Pons (tissue), 1 donor: ENCODE measurements at places on chromosomes 2 and 18.
A peak's percentile ranks its signal among the peaks of the same experiment; 100 is the strongest.

DNA sequence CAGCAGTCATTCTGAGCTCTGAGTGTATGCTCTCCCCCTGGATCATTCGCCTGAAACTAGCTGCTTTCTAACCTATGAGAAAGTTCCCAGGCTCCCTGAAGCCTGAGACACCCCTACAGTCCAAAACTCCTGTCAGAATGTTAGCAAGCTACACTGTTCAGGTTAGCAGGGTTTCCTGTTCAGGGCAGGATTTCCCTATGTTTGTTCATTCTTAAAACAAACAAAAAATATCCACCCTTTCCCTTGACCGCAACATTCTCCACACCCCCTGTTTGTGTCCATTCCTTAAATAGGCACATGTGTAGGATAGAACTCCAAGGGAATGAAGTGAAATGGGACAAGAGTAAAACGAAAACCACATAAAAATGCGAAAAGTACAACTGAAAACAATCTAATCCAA is 83.1 kb downstream of the KLF7 start:
- no peak for DNase-seq

GRCh38 chr2:239548451-239548871 is 147.6 kb upstream of the HDAC4 start:
- no peak for DNase-seq

- DNase-seq = no peak
These were observed 172.0 kb downstream of the NDUFA10 start for GRCh38 chr2:239853121-239853520.

DNA sequence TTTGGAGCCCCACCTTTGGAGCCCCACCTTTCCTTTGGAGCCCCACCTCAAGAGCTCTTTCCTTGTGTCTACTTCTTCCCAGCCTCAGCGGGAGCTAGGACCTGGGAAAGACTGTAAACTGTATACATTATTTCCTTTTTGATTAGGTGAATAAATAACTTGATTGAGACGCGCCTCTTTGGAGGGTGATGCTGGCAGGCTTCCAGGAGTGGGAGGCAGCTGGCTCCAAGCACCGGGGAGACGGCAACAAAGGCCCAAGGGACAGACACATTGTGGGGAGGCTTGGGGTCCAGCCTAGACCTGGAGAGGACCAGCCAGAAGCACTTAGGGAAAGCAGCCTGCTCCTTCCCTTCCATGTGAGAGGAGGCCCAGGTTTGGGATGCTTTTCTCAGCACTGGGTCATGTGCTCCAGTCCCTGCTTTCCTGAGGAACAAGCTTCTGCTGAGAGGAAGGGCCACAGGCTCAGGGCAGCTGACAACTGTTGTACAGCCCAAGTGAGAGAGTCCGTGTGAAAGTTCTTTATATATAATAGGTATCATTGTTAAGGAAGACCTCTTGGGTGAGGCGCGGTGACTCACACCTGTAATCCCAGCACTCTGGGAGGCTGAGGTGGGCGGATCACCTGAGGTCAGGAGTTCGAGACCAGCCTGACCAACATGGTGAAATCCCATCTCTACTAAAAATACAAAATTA is 297.2 kb upstream of the SLC14A2 start:
- no peak for DNase-seq

GRCh38 chr2:59435635-59436034 is 1117.8 kb downstream of the BCL11A start:
- no peak for DNase-seq

- no peak for DNase-seq
These were observed 20.2 kb upstream of the GYPC start for GRCh38 chr2:126635736-126636135.

GRCh38 chr2:58235170-58235569 is 6.0 kb downstream of the FANCL start:
- DNase-seq = no peak

DNA sequence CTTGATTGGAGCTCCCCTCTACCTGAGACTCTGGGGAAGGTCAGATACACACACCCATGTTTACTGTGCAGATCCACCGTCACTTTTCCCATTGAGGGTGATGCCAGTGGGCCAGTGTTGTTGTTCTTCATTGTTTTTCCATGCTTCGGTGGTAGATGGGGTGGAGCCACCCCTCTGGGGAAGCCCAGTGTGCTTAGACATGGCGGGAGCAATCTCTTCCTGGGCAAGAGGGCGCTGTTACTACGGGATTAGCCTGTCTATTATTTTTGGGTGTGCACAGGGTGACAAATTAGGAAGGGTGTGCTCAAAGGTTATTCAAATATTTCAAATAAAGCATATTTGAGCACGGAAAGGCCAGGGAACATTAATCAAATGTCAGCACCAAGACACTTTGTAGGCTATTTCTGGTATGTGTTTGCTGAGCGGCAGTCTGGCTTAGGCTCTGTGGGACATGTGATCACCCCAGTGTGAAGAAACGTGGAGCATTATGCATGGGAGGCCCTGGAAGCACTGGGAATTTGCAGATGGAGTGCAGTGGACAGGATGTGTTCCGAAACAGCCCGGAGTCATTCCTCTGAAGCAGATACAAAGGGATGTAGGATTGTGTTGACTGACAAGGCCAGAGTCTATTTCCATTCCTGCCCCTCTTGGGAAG is 34.8 kb upstream of the SMIM21 start:
- DNase-seq = no peak

- no peak for DNase-seq
These were observed 1.1 kb upstream of the CERS6 start for GRCh38 chr2:168454737-168455644.

DNA sequence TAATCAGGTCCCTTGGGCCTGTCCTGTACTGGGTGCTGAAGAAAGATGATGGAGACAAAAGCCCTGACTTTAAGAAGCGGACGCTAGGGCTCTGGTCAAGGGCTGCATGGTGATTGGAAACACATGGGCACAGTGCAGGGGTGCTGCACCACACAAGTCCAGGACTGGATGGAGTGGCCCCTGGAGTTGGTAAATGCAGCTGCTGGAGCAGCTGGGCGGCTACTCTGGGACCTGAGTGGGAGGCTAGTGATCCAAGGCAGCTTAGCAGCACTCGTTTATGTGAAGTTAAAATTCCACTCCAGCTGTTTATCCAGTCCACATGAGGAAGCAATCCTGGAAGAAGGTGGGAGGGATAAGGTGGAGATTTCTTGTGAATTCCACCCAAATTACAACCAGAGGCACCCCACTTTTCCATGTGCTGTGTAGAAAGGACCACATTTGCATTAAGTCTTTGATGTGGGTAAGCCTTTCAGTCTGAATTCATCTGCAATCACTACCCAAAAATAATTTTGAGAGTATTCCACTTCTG is 24.9 kb downstream of the MERTK start:
- no peak for DNase-seq

- no peak for DNase-seq
These were observed 11.4 kb upstream of the NDUFV2 start for GRCh38 chr18:9091066-9091476.

DNA sequence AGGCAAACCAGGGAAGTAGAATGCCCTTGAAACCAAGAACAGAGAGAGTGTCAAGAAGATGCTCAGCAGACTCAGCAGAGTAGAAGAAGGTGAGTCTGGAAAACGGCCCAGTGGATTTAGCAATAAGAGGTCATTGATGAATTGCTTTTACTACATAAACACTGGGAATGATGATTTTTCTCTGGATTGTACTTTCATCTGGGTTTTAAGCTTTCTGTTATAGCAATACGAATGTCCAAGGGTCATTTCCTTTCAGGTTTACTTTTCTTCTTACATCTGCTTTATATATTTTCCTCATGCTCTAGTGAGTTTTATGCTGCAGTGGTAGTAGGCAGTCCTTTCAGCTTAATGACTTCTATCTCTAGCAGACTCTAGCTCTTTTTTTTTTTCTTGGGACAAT is 16.9 kb downstream of the EML6 start:
- DNase-seq = no peak

DNA sequence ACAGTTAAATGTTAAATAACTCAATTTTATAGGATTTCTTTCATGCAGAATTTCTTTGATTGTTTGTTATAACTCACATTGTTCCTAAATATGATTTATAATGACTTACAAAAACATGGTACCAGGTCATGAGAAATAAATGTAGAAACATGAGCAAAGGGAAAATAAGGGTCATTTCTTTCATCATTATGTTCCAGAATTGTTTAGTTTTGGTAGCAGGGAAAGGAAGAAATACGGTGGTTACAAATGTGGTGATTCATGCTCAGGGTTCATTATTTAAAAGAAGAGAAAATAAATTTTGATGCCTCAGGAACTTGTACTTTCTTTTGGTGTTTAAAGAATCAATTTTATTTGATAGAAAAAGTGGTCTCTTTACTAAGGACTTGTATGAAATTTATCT is 4.4 kb downstream of the LYPD6B start:
- DNase-seq = no peak

DNA sequence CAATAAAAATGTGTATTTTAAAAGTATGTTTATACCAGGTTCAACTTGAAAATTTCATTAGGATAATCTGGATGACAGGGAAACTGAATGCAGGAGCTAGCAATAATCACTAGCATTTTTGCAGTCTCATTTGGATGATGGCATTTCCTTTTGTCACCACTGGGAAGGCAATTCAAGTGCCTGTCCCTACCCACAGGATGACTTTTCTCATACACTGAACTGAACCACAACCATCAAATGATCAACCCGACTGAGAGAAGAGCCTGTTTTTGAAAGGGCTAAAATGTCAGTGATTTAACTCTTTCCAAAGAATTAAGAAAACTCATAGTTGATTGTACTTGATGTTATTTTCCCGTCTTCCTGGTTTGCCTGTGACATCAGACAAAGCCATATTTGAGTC is 115.0 kb downstream of the FAM124B start:
- no peak for DNase-seq

DNA sequence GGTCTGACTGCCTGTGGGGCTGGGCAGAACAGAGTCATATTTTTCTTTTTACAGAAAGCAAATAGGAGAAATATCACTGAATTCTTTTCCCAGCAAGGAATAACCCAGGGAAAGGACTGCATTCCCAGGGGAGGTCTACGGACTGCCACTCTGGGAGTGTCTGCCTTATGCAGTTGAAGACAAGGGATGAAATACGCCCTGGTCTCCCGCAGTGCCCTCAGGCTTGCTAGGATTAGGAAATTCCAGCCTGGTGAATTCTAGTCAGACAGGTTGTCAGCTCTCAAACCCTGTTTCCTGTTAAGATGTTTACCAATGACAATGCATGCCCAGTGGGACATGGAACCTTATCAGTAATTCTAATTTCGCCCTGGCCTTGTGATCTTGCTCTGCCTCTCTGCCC is 30.3 kb upstream of the PDK1 start:
- DNase-seq = no peak

GRCh38 chr2:149884871-149885270 is 297.3 kb upstream of the MMADHC start:
- no peak for DNase-seq

- DNase-seq = no peak
These were observed 57.3 kb upstream of the KLF7 start for GRCh38 chr2:207223051-207223450.

DNA sequence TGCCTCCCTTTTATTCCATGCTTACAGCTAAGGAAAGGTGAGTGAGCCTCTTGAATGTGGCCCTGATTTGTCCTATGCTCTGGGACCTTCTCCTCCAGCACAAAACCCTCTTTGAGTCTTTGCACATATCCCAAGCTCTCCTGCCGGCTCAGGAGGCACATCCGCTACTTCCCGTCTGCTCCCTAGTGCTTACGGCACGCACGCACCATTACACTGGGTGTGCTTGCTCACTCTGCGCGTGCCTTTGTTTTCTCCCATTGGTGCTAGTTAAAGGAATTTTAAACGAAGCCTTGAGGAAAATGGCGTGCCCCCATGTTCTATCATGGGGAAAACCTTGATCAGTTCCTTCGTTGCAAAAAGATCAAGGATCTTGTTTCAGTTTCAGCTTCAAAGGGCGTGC is 7.9 kb upstream of the DGKD start:
- DNase-seq = no peak

GRCh38 chr18:10213526-10213925 is 240.9 kb upstream of the APCDD1 start:
- DNase-seq = peak; percentile 81

- no peak for DNase-seq
These were observed 476 bp downstream of the VSNL1 start for GRCh38 chr2:17540813-17541530.

DNA sequence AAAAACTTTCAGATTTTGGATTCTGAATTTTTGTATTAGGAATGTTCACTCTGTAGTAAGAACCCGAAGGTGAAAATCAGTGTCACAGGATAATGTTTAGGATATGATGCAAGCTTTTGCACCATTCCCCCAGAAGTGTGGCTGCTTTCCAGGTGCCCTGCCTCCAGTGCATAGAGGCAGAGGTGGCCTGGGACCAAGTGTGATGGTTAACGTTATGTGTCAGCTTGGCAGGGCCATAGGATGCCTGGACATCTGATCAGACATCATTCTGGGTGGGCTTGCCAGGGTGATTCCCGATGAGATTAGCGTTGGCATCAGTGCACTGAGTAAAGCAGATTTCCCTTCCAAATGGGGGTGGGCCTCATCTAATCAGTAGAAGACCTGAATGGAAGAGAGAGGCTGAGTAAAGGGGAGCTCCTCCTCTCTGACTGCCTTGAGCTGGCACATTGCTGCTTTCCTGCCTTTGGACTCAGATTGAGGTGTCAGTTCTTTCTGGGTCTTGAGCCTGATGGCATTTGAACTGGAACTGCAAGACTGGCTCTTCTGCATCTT is 177.4 kb upstream of the HS6ST1 start:
- DNase-seq = no peak

DNA sequence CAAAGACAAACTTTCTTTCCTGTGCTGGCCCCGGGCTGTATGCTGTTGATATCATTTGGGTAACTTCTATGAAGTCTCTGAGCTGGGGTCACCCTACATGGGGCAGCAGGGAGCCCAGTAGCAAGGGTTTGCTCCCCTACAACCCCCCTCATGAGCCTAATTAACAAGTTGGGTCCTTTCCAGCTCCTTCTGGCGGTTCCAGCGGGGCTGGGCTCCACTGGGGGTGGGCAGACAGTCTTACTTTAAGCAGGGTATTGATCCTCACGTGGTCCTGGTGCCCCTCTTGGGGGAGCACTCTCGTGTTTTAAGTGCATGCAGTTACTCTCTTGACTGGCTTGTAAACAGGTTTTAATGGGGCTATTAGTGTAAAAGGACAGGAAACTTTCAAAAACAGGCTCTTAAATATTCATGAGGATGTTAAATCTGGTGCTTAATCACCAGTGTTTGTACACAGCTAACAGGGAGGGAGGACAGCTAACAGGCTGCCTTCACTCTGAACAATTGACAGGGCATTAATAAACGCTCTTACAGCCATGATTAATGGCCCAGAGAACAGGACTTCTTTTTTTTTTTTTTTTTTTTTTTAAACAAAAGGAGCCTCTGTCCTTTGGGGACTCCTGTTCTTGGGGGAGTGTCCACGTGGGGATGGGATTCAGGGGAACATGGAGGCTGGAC is 36.6 kb upstream of the SKOR2 start:
- peak; percentile 56 for DNase-seq

- no peak for DNase-seq
These were observed 34.2 kb upstream of the NCOA1 start for GRCh38 chr2:24456599-24457556.
